ENCODE measurements at places on chromosomes 3 and 15.

GRCh38 chr3:40597441-40597840 is 72.7 kb downstream of the ZNF621 start:
- DNase-seq, result peak; percentile 19

DNA sequence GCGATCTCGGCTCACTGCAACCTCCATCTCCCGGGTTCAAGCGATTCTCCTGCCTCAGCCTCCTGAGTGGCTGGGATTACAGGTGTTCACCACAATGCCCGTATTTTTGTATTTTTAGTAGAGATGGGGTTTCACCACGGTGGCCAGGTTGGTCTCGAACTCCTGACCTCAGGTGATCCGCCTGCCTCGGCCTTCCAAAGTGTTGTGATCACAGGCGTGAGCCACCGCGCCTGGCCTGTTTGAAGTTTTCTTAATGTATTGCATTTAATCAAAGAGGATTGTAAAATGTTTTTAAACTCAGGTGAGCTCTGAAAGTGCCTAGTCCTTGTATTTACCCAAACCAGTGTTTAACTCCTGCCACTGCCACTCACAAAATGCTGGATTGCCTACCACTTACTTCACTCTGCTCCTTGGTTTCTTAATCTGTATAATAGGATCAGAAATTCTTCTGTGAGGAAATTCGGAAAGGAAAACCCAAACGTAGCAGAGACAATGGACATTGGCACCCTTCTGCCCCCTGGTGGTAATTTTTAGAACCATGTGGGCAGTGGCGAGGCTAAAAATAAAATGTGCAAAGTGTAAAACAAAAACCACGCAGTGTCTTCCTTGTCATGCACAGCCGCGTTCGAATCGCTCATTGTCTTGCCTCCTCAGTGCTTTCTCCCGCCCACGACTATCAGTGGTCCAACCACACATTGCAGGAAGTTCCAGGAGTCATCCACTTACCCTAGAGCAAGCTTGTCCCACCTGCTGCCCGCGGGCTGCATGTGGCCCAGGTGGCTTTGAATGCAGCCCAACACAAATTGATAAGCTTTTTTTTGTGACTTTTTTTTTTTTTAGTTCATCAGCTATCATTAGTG is 27.3 kb downstream of the CEP19 start:
- DNase-seq, result peak; percentile 65

DNA sequence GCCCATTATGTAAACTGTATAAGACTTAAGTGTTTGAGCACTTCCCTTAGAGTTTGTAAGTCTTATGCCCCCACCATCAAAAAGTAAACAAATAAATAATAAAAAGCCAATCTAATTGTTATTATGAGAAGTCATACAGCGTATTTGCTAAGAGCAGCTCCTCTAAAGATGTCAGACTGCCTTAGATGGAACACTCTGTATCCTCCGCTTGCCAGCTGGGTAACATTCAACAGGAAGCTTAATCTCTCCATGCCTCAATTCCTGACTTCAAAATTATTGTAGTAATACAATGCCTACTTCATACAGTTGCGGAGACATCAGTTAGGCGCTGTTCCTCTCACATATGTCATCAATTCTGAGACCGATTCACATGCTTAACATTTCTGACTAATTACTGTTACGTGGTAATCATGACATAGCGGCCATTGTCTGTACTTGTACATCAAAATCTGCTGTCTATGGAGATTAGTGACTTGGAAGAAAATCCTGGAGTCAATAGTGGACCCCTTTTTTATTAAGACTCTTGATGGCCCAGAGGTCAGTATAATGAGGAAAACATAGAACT is 417.7 kb downstream of the LPP start:
- DNase-seq, result no peak

- peak; percentile 31 for DNase-seq
Observed at GRCh38 chr3:17372362-17373210, 369.8 kb downstream of the TBC1D5 start.

DNA sequence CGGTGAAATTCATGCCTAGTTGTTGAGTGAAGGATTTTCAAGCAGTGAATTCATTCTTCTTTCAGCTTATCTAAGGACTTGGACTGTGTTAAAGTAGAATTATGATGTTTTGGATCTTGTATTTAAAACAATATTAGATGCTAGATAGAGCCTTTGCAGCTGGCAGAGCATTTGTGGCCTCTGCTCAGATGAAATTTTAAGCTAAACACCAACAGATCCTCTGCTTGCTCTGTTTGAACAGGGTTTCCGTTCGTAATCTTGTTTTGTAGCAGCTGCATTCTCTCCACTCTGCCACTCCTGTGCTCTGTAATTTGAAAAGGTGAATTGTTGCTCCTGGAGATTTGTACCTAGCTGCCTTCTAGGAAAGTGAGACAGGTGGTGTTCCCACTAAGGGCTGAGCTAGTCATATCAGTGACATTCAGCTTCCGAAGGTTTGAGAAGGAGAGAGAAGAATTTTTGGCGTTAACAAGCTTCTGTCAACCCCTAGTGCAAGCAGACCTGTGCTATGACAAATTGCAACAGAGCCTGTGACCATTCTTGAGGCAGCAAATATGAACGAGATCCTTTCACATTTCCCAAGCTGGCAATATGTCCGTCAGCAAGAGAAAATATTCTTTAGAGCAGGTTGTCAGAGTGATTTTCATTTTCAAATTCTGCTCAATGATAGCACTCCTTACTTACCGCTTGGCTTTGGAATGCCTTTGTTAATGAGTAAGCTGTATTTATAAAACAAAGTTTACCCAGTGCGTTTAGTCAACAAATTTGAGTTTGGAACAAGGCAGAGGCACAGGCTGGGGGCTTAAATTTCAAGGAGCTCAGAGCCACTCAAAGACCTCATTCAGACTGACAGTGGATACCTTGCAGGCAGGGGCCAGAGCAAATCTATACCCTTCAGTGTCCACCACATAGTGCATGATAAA is 5.3 kb downstream of the CHST2 start:
- no peak for DNase-seq

- peak; percentile 71 for DNase-seq
Observed at GRCh38 chr15:80182611-80183261, 29.9 kb downstream of the FAH start.
